ENCODE measurements at places on chromosomes 5 and 9. TPM values are rescaled to one million over a fixed set of nuclear protein-coding genes. Genes with fewer than 3 reads are reported as not detected.

GRCh38 chr9:124973807-124974206, 32.9 kb upstream of the GOLGA1 start:
- DNase-seq, result no peak

DNA sequence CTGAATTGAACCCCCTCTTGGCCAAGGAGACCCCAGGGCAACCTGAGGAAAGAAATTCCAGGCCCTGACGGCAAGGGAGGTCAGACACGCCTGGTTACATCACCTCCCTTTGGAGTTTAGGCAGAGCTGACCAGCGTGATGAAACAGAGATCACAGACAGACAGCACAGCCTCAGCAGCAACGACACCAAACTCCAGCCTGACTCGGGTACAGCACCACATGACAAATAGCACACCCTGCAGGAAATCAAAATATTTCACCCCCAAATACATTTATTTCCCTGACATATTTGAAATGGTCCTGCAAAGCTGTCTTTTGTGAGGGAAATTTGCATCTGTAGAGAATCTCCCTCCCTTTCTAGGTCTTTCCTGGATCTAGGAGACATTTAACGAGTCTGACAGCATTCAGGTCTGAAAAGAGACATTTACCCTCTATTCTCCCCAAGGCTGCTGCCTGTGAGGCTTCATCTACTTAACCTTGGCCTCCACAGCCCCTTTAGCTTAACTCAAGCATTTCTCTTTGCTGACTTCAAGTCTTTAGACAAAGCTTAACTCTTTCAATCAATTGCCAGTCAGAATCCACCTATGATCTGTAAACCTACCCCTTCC, 2.6 kb downstream of the QSOX2 start:
- no peak for DNase-seq

Gene CACFD1
- polyA plus RNA-seq, result 22.3 TPM

Gene IPPK
- polyA plus RNA-seq, result 8.8 TPM

DNA sequence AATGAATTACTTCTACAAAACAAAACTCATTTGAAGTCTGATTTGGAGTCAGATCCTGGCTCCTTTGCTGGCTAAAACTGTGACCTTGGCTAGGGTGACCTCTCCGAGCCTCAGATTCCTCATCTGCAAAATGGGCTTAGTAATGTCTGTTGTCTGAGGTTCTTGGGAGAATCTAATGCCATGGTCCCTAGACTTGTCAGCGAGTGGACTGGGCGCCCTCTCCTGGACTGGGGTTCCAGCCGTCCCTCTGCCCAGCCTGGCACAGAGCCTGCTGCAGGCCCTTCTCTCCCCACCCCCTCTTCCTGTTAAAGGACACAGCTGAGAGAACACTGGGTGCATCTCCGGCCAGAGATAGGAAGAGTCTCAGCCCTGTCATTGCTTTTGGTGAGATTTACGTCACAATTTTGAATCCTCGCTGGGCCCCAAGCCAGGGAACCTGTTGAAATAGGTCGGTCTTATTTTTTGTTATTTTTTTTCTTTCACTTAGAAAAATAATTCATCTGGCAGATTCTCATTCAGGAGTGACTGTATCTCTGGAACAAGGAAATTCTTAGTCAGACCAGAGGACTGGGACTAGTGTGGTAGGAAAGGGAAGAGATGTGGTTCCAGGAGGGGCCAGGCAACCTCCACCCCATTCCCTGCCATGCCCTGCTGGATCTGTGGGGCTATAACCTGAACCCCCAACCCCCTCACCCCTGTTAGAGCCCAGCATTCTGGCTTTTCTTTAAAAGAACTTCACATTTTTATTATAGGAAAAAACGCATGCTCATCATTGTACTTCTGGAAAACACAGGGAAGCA, 48.2 kb upstream of the RPL26L1 start:
- no peak for DNase-seq

DNA sequence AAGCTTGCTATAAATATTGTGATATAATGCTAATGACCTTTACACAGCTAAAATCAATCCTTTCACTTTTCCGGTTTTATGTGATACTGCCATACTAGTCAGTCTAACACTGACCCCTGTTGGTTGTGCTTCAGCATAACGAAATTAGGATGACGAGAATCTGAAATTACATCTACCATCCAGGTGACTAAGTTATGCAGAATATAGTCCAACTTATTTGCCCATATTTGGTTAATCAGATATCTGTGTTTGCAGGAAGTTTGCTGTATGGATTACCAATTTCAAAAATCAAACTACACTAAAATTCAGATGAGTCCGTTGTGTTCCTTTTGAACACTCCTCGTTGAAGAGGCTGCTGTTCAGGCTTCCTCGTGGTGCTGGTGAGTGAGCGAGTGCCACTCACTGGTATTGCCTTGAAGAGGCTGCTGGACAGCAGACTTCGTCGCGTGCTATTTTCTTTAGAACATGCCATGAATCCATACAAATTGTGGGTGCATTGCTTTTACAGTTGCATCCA, 32.5 kb downstream of the TENT4A start:
- DNase-seq, result no peak
